Natural killer cell (primary cell): ENCODE measurements at places on chromosomes 11 and 22. TPM values are rescaled to one million over a fixed set of nuclear protein-coding genes. Genes with fewer than 3 reads are reported as not detected.

GRCh38 chr11:72984453-72985077, 157.6 kb downstream of the FCHSD2 start:
- no peaks in the 10 kb centered on the region for H3K4me1 ChIP-seq
- peaks cover 34% of the 10 kb centered on the region for H3K36me3 ChIP-seq
- no peak overlapping the region for H3K4me3 ChIP-seq
- H3K27ac ChIP-seq = no peak overlapping the region
- no peak for DNase-seq

- no peaks in the 10 kb centered on the region for H3K27me3 ChIP-seq
- H3K27ac ChIP-seq = no peak overlapping the region
Observed at GRCh38 chr11:65911682-65912568, 6.9 kb downstream of the C11orf68 start.

GRCh38 chr11:33640730-33641371, 59.8 kb downstream of the C11orf91 start:
- peaks cover 4% of the 10 kb centered on the region for H3K27me3 ChIP-seq
- no peak overlapping the region for H3K4me3 ChIP-seq
- DNase-seq = no peak

GRCh38 chr11:8329336-8329735, 65.7 kb upstream of the LMO1 start:
- no peak overlapping the region for H3K27ac ChIP-seq
- no peak for DNase-seq
- no peaks in the 10 kb centered on the region for H3K27me3 ChIP-seq
- H3K4me1 ChIP-seq = peaks cover 20% of the 10 kb centered on the region

DNA sequence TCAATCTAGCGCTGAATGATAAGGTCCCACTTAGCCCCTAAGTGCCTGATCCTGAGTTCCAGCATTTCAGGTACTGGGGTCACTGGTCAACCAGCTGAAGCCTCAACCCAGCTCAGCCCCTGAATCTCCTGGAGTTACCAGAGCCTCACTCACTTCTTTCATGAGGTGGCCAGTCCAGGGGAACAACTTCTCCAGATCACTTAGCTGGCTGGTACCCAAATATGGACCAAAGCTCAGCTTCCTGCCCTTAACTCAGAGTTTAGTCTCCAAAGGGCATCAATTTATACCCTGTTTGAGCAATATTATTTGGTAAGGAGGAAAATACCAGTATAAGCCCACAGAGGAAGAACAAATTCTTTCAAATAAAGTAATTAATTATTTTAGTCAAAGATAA, 105.6 kb downstream of the SLC1A2 start:
- H3K36me3 ChIP-seq = no peaks in the 10 kb centered on the region
- DNase-seq = no peak

DNA sequence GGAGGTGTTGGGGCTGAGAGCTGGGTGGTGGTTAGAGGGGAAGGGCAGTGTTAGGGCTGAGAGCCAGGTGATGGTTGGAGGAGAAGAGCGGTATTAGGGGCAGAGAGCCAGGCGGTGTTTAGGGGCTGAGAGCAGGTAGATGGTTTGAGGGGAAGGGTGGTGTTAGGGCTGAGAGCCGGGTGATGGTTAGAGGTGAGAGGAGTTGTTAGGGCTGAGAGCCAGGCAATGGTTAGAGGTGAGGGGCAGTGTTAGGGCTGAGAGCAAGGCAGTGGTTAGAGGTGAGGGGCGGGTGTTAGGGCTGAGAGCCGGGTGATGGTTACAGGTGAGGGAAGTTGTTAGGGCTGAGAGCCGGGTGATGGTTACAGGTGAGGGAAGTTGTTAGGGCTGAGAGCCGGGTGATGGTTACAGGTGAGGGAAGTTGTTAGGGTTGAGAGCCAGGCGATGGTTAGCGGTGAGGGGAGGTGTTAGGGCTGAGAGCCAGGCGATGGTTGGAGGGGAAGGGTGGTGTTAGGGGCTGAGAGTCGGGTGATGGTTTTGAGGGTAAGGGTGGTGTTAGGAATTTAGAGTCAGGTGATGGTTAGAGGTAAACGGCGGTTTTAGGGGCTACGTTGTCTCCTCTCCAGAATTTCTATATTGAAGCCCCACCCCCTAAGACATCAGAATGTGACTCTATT, 230.0 kb upstream of the TBCEL start:
- peaks cover 12% of the 10 kb centered on the region for H3K27me3 ChIP-seq
- DNase-seq = peak; percentile 44
- peak overlapping the region; percentile 73 for H3K27ac ChIP-seq
- peaks cover 36% of the 10 kb centered on the region for H3K4me1 ChIP-seq
- no peaks in the 10 kb centered on the region for H3K36me3 ChIP-seq

DNA sequence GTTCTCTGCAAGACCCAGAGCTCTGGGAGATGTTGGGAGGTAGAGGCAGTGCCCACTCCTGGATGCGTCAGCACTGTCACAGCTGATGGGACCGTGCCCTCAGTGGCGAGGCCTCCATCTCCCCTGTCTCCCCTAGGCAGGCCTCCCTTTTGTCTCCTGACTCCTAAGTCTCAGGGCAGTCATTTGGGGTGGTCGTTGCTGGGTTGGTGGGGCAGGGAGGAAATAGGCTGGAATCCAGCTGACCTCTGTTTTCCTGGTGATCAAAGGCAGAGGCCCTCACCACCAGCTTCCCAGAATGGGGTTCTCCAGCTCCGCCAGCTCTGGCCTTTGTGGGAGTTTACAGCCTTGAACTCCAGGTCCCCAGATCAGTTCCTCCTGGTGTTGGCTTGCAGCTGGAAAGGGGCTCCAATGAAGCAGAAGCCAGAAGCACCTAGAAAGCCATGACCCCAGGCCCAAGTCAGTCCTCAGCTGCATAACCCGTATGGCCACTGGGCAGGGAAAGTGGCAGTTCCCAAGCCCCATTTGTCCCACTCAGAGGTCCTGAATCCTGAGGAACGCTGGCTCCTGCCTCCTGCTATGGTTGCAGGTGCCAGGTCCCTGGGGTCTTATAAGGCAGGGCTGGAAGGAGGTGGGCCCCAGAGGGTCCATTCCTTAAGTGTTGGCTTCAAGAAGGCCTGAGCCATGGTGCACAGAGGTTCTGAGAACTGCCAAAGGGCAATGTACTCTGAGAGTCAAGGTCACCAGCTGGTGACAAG, 7.3 kb upstream of the FXYD2 start:
- H3K36me3 ChIP-seq = no peaks in the 10 kb centered on the region
- no peak overlapping the region for H3K4me3 ChIP-seq
- no peak overlapping the region for H3K27ac ChIP-seq
- peaks cover 46% of the 10 kb centered on the region for H3K4me1 ChIP-seq

DNA sequence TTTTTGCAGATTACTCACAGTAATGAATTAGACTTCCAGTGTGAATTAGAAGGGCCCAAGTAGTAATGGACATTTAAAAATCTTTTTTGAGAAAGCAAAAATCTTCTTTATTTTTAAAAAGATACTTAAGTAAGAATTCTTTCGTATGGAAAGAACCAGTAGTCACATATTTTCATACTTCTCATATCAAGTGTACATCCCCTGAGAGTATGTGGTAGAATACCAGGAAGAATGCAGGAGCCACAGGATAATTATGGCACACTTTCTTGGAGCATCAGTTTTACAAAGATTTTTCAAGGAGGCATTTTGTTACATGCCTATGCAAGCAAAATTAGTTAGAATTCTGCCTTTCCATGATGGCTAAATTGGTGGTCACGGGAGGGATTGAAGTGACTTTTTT, 28.1 kb downstream of the POLD3 start:
- no peaks in the 10 kb centered on the region for H3K27me3 ChIP-seq
- H3K4me3 ChIP-seq = no peak overlapping the region
- no peak for DNase-seq
- no peaks in the 10 kb centered on the region for H3K4me1 ChIP-seq

GRCh38 chr11:15735706-15736105, 620.6 kb downstream of the SOX6 start:
- H3K4me3 ChIP-seq = no peak overlapping the region
- no peaks in the 10 kb centered on the region for H3K4me1 ChIP-seq
- no peaks in the 10 kb centered on the region for H3K27me3 ChIP-seq
- DNase-seq = no peak
- H3K36me3 ChIP-seq = no peaks in the 10 kb centered on the region

RFPL3 gene
- total RNA-seq = not detected

GUCY1A2 gene
- total RNA-seq = 0.15 TPM

PVALB gene
- total RNA-seq = not detected

SORL1 gene
- total RNA-seq = 456 TPM

IGF2 gene
- not detected for total RNA-seq

ARHGAP20 gene
- total RNA-seq = not detected
